ENCODE measurements at places on chromosomes 6 and 20.

DNA sequence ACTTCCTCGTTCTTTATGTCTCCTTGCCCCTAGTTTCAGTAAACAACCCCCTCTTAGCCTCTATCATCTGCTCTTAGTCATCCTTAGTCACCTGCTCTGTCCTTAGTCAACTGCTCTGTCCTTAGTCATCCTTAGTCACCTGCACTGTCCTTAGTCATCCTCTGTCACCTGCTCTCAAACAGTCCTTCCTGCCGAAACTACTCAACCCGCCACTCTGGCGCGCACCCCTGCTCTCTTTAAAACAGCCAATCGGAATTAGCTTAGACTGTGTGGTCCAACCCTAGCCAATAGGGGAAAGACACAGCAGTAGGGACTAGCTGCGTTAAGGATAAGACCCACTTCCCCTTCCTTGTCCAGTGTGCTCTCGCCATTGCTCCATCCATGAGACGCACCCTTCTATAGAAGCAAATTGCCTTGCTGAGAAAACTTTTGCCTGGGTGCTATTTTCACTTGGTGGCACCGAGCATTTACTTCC lies 73.9 kb downstream of the BACH2 start:
- H3K27ac ChIP-seq: no peak overlapping the region
- peaks cover 31% of the 10 kb centered on the region for H3K4me1 ChIP-seq
- DNase-seq: no peak
- H3K4me3 ChIP-seq: no peak overlapping the region

DNA sequence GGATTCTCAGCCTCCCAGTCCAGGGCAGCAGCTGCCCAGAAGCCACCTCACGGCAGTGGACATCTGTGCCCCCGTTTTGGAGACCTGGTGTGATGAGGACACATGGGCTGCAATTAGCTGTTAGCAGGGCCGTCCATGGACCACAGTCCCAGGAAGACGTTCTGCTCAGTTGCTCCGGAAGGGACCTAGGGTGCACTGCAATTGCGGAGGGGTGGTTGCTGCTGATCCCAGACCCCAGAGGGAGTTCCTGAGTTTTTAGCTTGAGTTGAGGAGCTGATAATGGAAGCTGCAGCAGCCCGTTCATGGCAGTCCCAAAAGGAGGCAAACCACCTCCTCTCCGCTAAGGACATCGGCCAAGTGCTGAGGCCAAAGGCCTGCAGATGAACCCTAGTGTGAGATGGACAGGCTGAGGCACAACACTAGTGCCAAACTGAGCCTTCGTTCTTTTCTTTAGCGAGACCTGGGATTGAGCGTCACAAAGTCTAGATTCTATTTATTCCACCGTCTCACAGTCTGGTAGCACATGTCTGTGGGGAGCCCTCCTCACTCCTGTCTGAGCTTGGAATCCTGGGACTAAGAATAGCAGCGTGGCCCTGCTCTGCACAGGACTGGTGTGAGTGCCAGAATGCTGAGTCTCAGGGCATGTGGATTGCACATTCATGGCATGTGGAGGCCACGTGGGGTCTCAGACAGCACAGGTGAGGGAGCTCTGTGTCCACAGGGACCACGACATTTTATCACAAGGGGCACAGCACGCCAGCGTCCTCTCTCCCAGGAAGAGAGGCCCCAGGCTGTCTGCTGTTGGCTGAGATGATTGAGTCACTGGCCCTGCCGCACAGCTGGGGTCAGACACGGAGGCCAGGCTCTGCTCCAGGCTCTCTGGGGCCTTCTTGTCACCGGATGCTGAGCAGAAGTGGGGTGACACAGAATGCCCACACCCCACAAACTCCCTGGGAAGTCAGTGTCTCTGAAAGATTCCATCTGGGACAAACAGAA lies 113.4 kb downstream of the PSMB1 start:
- H3K4me3 ChIP-seq: no peak overlapping the region
- peaks cover 13% of the 10 kb centered on the region for H3K27me3 ChIP-seq
- no peaks in the 10 kb centered on the region for H3K4me1 ChIP-seq
- no peak overlapping the region for H3K27ac ChIP-seq
- H3K36me3 ChIP-seq: no peaks in the 10 kb centered on the region

GRCh38 chr20:42018979-42019378 lies 400.8 kb upstream of the CHD6 start:
- H3K36me3 ChIP-seq: no peaks in the 10 kb centered on the region
- H3K4me1 ChIP-seq: no peaks in the 10 kb centered on the region
- no peaks in the 10 kb centered on the region for H3K27me3 ChIP-seq
- no peak for DNase-seq
- H3K4me3 ChIP-seq: no peak overlapping the region
- H3K27ac ChIP-seq: no peak overlapping the region

GRCh38 chr6:16227048-16227562 lies 11.3 kb upstream of the GMPR start:
- H3K27me3 ChIP-seq: no peaks in the 10 kb centered on the region
- peaks cover 29% of the 10 kb centered on the region for H3K4me1 ChIP-seq
- H3K27ac ChIP-seq: no peak overlapping the region
- H3K4me3 ChIP-seq: no peak overlapping the region

DNA sequence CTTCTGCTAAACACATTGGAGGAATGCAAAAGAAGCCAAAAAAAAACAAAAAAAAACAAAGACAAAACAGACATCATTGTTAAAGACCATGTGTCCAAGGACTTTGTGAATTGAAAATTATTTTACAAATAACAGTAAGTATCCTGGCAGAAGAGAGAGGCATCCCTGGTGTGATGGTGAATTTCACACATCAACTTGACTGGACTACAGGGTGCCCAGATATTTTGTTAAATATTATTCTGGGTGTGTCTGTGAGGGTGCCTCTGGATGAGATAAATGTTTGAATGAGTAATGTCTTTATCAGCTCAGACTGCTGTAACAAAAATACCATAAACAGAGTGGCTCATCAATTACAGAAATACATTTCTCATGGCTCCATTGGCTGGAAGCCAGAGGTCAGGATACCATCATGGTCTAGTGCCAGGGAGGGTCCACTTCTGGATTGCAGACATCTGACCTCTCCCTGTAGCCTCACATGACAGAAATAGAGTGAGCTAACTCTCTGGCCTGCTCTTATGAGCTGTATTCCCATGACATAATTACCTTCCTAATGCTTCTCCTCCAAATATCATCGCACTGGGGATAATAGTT lies 12.2 kb upstream of the C6orf118 start:
- H3K36me3 ChIP-seq: no peaks in the 10 kb centered on the region
- no peak for DNase-seq
- H3K27me3 ChIP-seq: no peaks in the 10 kb centered on the region
- H3K4me3 ChIP-seq: no peak overlapping the region
- no peaks in the 10 kb centered on the region for H3K4me1 ChIP-seq
- H3K27ac ChIP-seq: no peak overlapping the region

GRCh38 chr6:91761621-91762020 lies 1174.7 kb upstream of the MAP3K7 start:
- no peak overlapping the region for H3K4me3 ChIP-seq
- no peak overlapping the region for H3K27ac ChIP-seq
- no peaks in the 10 kb centered on the region for H3K4me1 ChIP-seq
- no peaks in the 10 kb centered on the region for H3K27me3 ChIP-seq
- no peaks in the 10 kb centered on the region for H3K36me3 ChIP-seq

GRCh38 chr6:167839755-167840154 lies 13.0 kb downstream of the AFDN start:
- H3K36me3 ChIP-seq: no peaks in the 10 kb centered on the region
- H3K27me3 ChIP-seq: no peaks in the 10 kb centered on the region
- no peak overlapping the region for H3K27ac ChIP-seq
- DNase-seq: no peak
- no peaks in the 10 kb centered on the region for H3K4me1 ChIP-seq
